ENCODE measurements at places on chromosomes 16 and 17.

DNA sequence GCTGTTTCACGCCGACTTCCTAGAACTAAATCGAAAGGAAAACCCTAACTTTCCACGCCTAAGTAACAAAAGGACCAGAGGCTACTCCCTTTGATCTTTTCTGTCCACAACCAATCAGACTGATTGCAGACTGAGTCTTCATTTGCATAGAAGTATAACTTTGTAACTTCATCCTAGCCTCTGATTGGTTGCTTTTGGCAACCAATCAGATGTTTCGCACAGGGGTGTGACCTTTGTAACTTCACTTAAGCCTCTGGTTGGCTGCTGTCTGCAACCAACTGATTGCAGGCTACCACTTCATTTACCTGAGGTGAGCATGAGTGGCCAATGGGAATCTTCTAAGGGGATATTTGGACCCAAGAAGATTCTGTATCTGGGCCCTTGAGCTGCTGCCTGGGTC, 17.4 kb upstream of the ICAM2 start:
- DNase-seq = no peak

GRCh38 chr17:79668344-79669250, 57.7 kb upstream of the RBFOX3 start:
- DNase-seq = no peak

DNA sequence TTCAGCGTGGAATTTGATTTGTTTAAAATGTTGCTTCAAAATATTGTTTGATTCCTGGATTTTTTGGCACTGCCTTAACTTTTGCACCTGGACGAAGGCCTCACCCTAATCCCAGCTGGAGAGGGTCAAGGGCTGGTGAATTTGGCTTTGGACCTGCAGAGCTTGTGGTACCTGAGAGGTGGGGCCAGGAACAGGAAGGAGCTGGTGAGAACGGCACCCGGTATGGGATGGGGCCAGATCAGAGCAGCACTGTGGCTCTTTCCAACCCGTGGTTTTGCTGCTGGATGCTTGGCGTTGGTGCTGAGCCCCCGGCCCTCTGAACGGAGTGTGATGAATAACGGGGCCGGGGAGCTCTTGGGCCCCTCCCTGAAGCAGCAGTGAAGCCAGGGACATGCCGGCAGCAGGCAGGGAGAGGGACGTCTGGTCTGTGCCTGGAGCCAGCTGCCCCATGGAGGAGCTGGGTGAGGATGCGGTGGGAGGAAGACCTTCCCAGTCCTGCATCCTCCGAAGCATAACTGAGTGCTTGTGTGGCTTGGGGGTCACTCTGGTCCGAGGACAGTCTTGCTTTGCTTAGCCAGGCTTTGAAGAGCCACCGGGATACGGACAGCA, 275.4 kb downstream of the SEC14L1 start:
- no peak for DNase-seq

GRCh38 chr17:13792314-13792713, 190.6 kb upstream of the HS3ST3A1 start:
- peak; percentile 66 for DNase-seq

Data from astrocyte of the spinal cord (primary cell).